Fibroblast of gingiva (primary cell): ENCODE measurements at places on chromosomes 2 and 18.

- peak; percentile 74 for DNase-seq
Measured at GRCh38 chr18:58223717-58224424, 179.8 kb downstream of the NEDD4L start.

DNA sequence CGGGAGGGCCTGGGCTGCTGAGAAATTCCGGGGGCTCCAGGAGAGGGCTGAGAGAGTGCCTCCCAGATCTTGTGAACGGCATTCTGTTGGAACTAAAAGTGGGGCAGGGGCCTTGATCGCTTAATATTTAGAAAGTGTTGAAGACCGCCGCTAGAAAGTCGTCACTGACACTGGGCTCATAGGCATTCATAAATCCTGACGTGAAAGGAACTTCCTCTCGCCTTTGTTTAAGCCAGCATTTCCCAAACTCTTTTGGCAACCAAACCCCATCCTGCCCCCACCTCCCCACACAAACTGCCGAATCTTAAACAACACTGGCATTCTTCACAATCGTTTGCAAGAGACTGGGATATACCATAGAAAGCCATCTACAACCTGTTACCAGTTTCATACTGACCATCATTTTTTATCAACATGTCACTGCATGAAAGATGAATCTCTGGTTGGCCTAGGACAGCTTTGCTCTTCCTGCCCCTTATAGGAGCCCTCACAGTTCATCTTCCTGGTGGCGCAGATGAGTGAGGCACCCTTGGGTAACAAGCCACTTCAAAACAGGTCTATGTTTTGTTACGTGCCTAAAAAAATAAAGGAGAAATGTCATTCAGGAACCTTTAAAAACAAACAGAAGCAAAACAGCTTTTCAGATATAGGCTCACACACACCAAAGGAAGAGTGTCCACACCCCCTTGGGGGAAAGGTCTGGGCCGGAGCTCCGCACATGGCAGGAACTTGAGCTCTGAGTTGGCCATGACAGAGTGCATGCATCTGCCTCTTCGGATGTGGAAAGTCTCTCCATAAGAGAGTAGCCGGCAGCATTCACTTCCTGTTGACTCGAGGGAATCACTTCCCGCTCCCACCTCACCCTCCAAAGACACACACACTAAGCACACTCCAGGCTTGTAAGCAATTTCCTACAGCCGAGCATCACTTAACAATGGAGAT is 13.0 kb downstream of the MTERF4 start:
- DNase-seq, result no peak

- no peak for DNase-seq
Measured at GRCh38 chr2:104286841-104287240, 567.1 kb upstream of the POU3F3 start.

DNA sequence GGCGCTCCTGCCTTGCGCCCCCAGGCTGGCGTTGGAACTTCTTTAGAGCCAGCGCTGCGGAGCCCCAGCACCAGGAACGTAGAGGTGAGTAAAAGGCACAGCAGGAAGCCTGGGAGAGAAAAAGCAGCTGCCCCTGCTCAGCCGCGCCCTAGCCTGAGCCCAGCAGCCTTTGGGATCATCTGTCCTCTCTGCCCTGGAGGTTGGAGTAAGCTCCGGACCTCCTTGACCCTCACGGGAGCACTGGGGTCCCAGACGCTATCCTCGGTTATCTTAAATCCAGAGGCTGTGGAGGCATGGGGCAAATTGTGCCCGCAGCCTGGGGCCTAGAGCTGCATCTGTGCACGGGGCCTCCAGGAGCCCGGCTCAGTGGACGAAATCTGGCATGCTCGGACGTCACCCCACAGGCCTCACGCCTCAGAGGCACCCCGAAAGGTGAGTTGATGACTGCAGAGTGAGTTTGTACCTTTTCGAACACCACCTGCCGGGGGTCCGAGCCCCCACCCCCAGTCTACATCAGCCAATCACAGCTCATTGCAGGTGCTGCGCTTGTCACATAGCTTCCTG is 1.6 kb upstream of the SLC66A2 start:
- no peak for DNase-seq

DNA sequence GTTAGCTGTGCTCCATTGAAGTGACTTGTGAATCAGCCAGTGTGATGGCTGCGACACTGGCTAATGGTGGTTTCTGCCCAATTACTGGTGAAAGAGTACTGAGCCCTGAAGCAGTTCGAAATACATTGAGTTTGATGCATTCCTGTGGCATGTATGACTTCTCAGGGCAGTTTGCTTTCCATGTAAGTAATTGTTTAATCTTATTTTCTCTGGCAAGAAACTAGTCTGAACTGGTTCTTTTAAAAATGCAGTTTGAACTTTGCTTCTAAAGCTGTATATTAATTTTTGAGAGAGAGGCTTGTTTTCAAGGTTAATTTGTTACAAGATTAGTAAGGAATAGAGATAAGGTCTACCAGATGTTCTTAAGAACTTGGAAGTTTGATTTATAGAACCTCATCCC is 46.7 kb downstream of the GLS start:
- DNase-seq, result no peak

- no peak for DNase-seq
Measured at GRCh38 chr2:29373870-29374269, 258.7 kb downstream of the CLIP4 start.

DNA sequence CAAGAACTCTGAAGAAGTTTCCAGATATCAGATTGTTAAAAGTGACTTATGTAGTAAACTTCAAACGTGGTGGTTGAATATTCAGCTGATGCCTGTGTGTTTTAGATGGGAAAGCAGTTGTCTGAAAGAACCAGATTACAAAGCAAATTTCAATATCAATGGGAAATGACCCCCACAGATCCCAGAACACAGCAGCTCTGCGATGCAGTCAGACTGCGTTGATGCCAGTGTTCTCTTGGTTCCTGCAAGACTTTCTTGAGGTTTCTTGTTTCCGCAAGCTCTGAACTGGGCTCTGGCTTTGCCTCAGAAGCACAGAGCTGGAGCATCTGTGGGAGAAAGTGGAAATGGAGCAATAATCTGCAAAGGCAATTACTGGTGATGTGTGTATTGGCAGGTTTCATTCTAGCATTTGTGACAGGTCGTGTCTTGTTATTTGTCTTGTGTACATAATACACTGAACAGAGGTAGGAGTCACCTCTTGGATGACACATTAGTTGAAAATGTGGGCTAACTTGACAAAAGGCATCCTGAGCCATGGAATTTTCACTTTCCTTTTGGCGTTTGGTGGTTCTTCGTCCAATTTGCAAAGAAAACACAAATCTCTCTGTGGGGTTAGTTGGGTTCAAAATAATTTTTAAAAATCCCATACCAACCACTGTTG is 10.8 kb upstream of the LYPD6B start:
- no peak for DNase-seq

DNA sequence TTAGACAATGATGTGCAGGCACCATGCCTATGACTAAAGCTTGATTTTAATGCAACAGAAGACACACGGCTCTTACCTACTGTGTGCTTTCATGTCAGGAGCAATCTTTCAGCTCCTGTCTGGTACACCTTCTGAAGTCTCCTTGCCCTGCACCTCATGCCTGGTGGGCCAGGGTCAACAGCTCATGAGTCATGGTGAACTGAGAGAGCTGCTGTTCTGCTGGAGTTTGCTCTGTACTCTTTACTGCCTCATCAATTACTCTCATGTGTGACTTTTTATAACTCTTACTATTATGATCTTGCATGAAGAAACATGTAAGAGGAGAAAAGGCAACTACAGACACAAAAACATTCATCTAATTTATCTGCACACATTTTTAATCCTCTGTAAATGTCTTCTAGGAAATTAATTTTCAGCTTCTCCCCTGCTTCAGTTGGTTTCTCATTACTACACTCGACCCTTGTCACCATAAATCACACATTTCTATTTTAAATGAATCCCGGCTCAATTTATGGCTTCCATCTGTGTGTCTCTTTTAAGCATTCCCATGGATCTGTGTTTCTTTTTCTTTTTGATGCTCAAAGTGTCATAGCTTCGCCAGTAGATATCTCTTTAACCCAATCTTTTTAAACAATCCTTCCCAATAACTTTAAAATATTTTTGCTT is 9.7 kb downstream of the SERPINB7 start:
- DNase-seq, result no peak

GRCh38 chr2:182291296-182291695 is 135.5 kb downstream of the PDE1A start:
- peak; percentile 21 for DNase-seq

DNA sequence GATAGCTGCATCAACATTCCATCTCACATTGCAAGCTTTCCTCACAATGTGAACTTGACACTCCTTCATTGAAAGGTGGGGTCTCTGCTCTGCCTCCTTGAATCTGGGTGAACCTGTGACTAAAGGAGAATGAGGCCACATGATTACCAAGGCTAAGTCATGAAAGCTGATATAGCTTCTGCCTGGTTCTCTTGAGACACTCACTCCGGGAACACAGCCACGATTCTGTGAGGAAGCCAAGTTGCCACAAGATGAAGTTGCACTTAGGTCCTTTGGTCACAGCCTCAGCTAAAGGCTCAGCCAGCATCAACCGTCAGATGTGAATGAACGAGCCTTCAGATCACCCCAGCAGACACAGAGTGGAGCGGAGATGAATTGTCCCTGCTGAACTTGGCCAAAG is 94.7 kb upstream of the FAM136A start:
- peak; percentile 4 for DNase-seq
